A172 (cell line): ENCODE measurements at places on chromosomes 1 and 21. TPM values are rescaled to one million over a fixed set of nuclear protein-coding genes. Genes with fewer than 3 reads are reported as not detected.
A peak's percentile ranks its signal among the peaks of the same experiment; 100 is the strongest.

- peak; percentile 79 for DNase-seq
These were observed 7.4 kb downstream of the GPR25 start for GRCh38 chr1:200880212-200880611.

- DNase-seq: no peak
These were observed 151.7 kb downstream of the ZC3H11B start for GRCh38 chr1:219460896-219461815.

- DNase-seq: no peak
These were observed 108.7 kb downstream of the LTN1 start for GRCh38 chr21:28883931-28884330.

DNA sequence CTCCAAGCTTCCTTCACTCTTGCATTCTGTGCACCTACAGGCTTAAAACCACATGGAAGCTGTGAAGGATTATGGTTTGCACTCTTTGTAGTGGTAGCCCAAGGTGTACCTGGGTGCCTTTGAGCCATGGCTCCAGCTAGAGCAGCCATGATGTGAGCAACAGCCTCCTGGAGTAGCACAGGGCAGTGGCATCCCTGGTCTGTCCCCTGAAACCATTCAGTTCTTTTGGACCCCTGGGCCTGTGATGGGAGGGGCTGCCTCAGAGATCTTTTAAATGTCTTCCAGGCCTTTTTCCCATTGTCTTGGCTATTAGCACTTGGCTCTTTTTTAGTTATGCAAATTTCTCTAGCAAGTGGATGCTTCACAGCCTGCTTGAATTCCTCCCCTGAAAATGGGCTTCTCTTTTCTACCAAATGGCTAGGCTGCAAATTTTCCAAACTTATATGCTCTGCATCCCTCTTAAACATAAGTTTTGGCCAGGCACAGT, 47.4 kb downstream of the CLCA4 start:
- no peak for DNase-seq

GRCh38 chr1:30609336-30609998, 113.9 kb downstream of the MATN1 start:
- no peak for DNase-seq

DNA sequence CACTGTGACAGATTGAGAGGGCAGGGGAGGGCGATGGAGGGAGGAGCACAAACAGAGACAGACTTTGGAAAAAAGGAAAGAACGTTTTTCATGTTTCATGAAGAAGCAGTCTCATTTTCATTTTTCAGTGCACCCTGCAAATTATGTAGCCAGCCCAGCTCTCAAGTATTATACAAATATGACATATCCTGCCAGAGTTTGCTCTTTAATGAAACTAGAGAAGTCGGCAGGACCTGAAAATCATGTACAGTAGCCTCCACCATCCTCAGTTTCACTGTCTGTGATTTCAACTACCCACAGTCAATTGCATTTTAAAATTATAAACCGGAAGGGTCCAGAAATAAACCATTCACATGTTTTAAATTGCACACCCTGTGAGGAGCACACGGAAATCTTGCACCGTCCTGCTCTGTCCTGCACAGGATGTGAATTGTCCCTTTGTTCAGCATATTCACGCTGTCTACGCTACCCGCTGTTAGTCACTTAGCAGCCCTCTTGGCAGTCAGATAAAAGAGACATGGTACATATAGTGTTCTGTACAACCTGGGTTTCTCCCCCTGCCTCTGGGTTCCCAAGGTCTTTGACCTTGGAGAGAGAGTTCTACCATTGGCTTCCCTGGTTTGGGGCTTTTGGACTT, 13.6 kb upstream of the ADARB1 start:
- no peak for DNase-seq

GRCh38 chr1:235907187-235907896, 40.6 kb upstream of the LYST start:
- no peak for DNase-seq

Gene TCHHL1
- total RNA-seq: not detected in 2 replicates

Gene HUNK
- total RNA-seq: 0.96 and 1.2 TPM in 2 replicates

Gene PDE9A
- not detected in 2 replicates for total RNA-seq

Gene PLA2G2D
- not detected in 2 replicates for total RNA-seq

Gene KNCN
- total RNA-seq: not detected in 2 replicates

Gene GJA9
- not detected in 2 replicates for total RNA-seq
